ENCODE measurements at places on chromosomes 2 and 18. TPM values are rescaled to one million over a fixed set of nuclear protein-coding genes. Genes with fewer than 3 reads are reported as not detected.

DNA sequence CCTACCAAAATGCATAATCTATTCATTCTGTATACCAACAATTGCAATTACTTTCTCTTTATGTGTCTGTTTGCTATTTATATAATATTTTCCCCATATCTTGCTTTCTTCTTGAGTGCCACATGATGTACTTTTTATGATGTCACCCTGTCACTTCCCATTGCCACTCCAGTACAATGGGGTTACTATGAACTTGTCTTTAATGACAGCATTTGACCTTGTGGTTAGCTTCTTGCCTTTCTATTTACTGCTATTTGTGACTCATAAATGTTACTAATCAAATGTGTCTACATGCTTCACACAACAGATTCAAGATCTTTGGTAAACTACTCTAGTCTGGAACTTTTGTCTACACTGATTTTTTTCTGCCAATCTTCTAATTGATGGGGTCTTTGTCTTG lies 486.3 kb downstream of the NR4A2 start:
- DNase-seq = no peak

GRCh38 chr2:74092275-74092674 lies 55.4 kb downstream of the BOLA3 start:
- no peak for DNase-seq

DNA sequence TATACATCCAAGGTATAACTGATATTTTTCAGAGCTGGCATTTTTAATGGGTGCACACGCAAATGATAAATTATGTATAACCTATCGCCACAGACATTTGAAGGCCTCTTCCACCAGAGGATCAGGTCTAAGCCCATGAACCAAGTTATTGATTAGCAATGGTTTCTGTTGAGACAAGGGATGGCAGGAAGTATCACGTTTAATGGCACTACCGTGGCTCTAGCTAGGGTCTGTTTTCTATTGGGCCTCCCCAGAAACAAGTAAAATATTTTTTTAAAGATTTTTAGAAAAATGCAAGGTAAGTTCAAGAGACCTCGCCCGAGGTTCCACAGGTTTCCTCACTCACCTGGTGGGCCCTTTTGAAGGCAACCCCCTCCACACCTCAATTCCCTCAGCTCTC lies 667 bp downstream of the GFPT1 start:
- DNase-seq = no peak

DNA sequence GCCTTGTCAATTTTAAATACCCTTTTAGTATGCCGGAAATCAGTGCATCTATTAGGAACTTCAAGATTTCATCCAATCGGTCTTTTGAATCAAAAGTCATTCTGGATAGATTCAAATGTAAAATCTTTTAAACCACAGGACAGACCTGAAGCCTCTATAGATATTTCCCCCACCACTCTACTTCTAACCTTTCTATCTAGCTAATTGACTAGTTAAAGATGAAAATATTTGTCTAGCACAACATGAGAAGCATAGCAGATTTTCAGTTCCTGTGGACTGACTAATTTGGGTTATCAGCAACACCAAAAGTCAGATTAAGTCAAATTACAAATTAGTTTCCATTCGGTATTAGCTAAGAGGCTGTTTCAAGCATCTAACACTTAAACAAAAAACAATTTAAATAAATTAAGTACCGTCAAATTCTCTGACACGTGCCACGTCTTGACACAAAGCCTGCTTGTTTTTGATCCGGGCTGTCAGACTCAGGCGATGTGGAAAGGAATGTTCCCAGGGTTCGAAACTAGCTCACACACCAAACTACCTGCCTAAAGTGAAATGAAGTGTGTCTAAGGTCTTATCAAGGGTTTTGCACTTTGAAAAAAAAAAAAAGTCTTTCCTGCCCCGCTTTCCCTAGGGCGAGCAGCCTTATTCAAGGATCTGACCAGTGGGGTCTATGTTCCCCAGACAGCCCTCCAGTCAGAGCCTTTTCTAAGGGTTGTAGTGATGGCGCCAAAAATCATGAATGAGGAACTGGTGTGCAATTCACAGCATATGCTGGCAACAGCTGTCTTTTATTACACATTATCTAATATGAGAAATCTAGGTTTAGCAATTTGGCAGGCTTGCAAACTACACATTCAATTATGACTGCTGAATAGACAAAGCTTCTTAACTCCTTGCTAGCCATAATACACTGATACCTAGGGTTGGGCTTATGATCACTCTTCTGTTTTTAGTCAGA lies 4.7 kb downstream of the CYTIP start:
- peak; percentile 36 for DNase-seq

DNA sequence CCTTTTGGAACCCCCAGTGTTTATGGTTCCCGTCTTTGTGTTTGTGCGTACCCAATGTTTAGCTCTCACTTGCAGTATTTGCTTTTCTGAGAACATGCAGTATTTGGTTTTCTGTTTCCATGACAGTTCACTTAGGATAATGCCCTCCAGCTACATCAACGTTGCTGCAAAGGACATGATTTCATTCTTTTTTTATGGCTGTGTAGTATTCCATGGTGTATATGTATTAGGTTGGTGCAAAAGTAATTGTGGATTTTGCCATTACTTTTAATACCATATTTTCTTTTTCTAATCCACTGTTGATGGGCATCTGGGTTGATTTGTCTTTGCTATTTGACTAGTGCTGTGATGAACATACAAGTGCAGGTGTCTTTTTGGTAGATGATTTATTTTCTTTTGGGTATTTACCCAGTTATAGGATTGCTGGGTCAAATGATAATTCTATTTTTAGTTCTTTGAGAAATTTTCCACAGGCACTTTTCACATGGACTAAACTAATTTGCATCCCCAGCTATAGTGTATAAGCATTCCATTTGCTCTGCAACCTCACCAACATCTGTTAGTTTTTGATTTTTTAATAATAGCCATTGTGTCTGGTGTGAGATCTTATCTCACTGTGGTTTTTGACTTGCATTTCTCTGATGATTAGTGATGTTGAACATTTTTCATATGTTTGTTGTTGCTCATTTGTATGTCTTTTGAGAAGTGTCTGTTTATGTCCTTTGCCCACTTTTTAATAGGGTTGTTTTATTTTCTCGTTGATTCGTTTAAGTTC lies 63.6 kb downstream of the CERS6 start:
- DNase-seq = no peak

- no peak for DNase-seq
Observed at GRCh38 chr2:237250599-237250998, 163.4 kb downstream of the COL6A3 start.

- DNase-seq = no peak
Observed at GRCh38 chr2:139916822-139917221, 1136.6 kb upstream of the NXPH2 start.

- no peak for DNase-seq
Observed at GRCh38 chr2:231433990-231434389, 30.3 kb downstream of the NCL start.

- no peak for DNase-seq
Observed at GRCh38 chr2:239279508-239280295, 121.1 kb downstream of the HDAC4 start.

DNA sequence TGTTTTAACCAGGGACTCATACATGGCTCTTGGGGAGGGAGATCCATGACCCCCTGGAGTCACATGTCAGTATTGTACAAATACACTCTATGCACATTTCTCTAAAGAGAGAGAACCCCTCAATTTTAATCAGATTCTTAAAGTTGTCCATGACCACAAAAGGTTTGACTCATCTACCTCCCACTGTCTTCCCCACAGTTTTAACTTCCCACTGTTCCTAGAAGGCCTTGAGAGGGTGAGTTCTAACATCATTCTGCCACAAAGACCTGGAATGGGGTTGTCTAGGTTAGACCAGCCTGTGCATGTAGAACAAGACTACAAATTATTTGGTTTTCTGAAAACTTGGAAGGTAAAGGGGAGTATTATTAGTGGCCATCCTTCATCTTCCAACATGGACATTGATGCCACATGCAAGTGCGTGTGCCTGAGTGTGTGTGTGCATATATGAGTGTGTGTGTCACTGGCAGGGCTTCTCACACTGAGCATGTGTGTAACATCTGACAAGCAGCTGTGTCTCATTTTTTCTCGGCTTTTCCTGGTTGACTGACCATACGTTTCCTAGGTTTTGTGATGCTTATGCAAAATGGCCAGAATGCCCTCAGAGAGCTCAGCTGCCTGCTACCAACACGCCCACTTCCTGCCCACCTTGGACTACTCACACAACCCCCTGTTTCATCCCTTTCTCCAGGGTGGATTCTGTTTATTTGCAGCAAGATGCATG lies 94.6 kb upstream of the LGALSL start:
- no peak for DNase-seq

- no peak for DNase-seq
Observed at GRCh38 chr2:131493199-131493968, 1.2 kb upstream of the MZT2A start.

DNA sequence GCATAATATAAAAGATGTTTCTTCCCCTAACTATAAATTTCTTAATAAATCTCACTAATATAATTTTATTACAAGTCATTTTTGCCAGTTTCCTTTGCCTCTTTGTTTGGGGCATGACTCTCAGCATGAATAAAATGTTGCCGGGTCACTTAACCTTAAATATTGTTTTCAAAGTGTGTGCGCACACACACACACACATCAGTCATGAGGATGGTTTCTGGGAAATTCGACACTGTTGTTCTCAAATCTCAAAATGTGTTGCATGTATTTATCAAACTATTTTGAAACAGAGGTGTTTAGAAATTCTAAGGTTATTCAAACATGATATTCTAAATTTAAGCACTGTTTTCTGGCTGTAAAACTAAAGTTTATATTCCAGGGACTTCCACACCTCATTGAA lies 31.5 kb downstream of the FAP start:
- no peak for DNase-seq

DNA sequence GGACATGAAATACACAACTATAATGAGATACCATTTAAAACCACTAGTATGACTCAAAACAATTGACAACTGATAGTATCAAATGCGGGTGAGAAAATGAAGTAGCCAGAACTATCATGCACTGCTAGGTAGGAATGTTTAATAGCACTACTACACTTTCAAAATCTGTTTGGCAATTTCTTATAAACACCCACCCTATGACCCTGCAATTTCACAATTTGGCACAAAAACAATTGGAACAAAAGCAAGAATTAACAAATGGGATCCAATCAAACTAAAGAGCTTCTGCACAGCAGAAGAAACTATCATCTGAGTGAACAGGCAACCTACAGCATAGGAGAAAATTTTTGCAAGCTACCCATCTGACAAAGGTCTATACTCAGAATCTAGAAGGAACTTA lies 431.2 kb upstream of the GYPC start:
- no peak for DNase-seq

DNA sequence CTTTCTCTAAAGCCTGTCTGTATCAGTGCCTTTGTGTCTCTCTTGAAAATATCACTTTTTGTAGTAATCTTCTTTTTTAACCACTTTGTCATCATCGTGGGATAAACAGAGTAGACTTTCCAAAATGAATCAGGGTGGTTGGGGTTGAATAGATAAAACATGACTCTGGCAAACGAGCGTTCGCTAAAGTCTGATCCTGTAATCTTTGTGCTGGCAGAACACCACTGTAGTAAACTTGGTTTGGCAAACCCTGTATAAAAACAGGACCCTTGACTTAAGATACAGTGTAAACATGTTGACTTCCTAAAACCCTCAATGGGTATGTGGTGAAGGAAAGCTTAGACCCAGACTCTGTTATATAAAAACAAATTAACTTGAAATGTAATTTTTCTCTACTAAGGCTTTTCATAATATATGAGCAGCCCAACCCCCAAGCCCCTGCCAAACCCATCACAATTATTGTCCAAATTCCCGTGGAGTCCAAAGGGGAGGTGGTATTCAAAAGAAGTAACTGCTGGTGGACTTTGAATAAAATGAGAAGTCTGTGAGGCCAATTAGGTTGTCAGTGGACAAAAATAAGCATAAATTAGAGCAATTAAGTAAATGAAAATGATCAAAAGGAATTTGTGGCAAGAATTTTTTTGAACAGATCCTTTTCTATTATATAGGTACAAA lies 52.2 kb downstream of the COLEC12 start:
- no peak for DNase-seq

- peak; percentile 85 for DNase-seq
Observed at GRCh38 chr2:221572219-221572820, at the start of gene EPHA4. Gene EPHA4, minus strand, starts transcription at chr2:221572304. Its CDS starts 56 bp downstream, at chr2:221572248.

GRCh38 chr2:146642066-146642465 lies 1202.8 kb upstream of the ACVR2A start:
- no peak for DNase-seq

- no peak for DNase-seq
Observed at GRCh38 chr2:41678639-41679038, 369.2 kb upstream of the PKDCC start.

GRCh38 chr2:100404411-100404810 lies 13.1 kb downstream of the CHST10 start:
- no peak for DNase-seq

GRCh38 chr2:39667104-39667885 lies 1.6 kb downstream of the TMEM178A start:
- DNase-seq = no peak

- no peak for DNase-seq
Observed at GRCh38 chr2:228649447-228649846, 468.0 kb upstream of the SPHKAP start.

DNA sequence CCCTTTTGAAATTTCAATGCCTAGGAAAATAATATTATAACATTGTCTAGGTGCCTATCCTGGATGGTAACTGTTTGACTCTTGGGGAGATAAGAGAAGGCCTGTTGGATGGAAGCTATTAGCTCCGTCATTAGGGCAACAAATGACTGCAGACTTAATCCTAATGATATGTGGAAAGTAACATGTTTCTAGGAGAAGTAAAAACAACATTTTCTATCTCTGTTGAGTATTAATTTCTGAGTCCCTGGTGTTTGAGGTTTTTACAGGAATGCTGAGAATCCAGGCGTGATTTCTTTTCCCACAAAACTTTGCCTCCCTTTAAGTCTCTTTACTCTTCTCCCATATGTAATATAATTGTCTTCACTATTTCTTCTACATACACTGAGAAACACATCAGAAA lies 159.1 kb downstream of the GALNT1 start:
- DNase-seq = no peak

DNA sequence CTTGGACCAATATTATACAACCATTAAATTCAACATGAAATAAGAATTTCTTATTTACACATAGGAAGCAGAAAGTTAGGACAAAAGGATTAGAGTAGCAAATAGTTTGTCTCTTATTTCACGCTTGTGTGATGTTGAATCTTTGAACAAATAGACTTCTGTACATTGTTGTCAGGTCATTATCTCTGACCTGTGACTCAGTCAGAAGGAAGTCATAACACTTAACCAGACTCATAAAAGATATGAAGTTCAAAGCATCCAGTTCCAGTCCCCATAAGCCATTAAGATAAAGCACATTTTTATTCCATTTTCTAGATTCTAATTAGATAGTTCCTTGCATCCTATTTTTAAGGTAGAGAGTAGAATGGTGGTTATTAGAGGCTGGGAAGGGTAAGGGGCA lies 130.8 kb downstream of the UPP2 start:
- DNase-seq = no peak

The PLEKHH2 gene
- total RNA-seq = 0.35 TPM

The ANKRD62 gene
- total RNA-seq = not detected

The ZNF521 gene
- total RNA-seq = not detected

The MAL gene
- total RNA-seq = 202 TPM

The NDC80 gene
- 78.9 TPM for total RNA-seq

All from activated CD4-positive, alpha-beta memory T cell treated with anti-CD3 and anti-CD28 coated beads, Interleukin-2, amount 10 ng/mL, durations not matched to agents 7 days and 5 days (primary cell).